ENCODE measurements at places on chromosomes 2 and 18.
A peak's percentile ranks its signal among the peaks of the same experiment; 100 is the strongest.

- no peak for DNase-seq
These were observed 147.3 kb upstream of the TCF4 start for GRCh38 chr18:55735199-55735855.

GRCh38 chr2:127857265-127857808 lies 618 bp downstream of the POLR2D start:
- DNase-seq = peak; percentile 4

DNA sequence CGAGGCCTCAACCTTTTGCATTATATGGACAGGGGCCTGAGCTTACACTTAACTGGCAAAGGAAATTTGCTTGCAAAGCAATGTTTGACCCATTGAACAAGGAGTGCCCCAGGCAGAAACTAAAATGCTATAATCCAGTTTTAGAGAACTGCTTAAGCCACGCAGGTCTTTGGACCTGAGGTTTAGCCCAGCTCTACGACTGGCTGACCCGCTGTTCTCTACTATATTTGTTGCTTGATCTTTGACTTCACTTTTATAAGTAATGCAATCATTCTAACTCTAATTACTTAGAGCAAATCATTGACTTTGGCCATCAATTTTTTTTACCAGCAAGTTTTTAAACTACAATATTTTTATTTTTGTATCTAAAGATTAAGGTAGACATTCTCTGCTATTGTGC lies 268.8 kb downstream of the MREG start:
- no peak for DNase-seq

GRCh38 chr18:2036086-2036485 lies 535.2 kb downstream of the METTL4 start:
- DNase-seq = no peak

GRCh38 chr2:195659982-195660890 lies 3.2 kb downstream of the SLC39A10 start:
- peak; percentile 34 for DNase-seq

- peak; percentile 31 for DNase-seq
These were observed 609 bp downstream of the TPGS2 start for GRCh38 chr18:36828157-36828629.

DNA sequence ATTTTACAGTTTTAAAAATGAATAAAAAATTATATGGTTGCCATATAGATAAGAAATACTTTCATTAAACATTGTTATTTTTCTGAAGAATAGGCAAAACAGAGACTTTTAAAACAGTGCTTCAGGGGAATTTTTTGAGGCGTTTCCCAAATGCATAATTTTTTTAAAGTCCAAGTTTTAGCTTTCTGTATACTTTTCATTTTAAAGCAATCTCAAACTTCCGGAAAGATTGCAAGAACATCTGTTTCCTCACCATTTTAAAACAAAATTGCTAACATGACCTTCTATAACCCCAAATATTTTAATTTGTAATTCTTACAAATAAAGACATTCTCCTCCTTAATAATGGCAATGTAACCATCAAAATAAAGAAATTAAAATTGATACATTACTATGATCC lies 15.1 kb upstream of the MBD2 start:
- no peak for DNase-seq

Data from AG08395 (cell line).